Stimulated activated effector memory CD8-positive, alpha-beta T cell treated with anti-CD3 and anti-CD28 coated beads, Interleukin-12 subunit alpha, Interleukin-12 subunit beta, amount 100 ng/mL, for 72 hours (primary cell): ENCODE measurements at places on chromosomes 5 and 9.

DNA sequence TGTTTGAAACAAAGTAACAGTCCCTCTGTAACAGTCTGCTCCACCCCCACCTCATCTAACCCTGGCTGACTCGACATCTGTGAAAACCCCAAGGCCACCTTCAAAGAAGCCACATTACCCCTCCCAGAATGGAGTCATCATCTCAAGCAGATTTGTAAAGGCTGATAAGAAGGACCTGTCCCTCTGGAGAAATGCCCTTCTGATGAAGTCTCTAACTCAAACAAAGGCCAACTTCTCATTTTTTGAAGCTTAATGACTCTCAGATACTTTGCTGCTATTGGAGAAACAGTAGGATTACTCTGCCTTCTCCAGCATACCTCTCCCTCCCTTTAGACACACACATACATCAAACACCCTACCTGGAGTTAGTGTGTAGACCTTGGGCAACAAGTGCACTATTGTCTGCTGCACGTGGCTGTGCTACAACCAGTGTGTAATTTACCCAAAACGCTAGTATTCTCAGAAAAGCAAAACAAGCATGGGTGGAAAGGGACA lies 5.3 kb upstream of the SUSD1 start:
- DNase-seq = no peak

DNA sequence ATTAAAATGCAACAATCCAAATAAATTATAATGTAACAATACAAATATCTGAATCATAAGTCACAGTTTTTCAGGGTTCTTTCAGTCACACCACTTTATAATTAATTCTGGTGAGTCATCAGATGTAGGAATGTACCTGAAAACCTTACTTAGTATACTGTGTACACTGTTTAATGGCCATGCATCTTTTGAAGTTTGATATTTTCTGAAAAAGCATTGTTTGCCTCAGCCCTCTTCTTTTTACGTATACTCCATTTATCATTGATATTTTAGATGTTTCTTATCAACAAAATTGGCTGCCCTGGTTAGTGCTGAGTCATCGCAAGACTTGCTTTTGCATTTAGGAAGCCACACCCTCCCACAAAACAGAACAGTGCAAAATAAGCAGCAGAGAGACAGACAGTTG lies 218.6 kb downstream of the PJA2 start:
- no peak for DNase-seq

DNA sequence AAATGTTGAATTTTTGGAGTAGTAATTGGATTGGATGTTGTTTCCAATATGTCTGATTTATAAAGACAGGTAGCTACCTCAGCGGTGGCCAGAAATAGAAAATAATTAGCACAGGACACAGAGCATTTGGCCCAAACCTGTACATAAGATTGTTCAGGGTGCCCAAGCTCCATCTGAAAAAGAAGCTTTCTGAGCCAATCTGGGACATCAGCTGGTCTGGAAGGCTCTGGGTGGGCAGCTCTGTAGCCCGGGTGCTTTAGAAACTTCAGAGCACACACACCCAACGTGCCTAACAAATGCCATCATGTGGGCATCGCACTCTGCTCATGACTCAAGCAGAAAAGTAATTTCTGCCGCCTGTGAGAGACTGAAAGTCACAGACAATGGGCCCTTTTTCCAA lies 460.7 kb downstream of the ICE1 start:
- DNase-seq = no peak

- DNase-seq = no peak
Measured at GRCh38 chr5:158644301-158644700, 455.4 kb downstream of the EBF1 start.

GRCh38 chr9:93645149-93645889 lies 68.9 kb downstream of the PHF2 start:
- DNase-seq = no peak

GRCh38 chr5:109898269-109899162 lies 208.8 kb downstream of the MAN2A1 start:
- no peak for DNase-seq

- DNase-seq = no peak
Measured at GRCh38 chr9:93857528-93857927, 97.6 kb downstream of the BARX1 start.

- no peak for DNase-seq
Measured at GRCh38 chr5:127216898-127217675, 73.5 kb upstream of the MEGF10 start.

DNA sequence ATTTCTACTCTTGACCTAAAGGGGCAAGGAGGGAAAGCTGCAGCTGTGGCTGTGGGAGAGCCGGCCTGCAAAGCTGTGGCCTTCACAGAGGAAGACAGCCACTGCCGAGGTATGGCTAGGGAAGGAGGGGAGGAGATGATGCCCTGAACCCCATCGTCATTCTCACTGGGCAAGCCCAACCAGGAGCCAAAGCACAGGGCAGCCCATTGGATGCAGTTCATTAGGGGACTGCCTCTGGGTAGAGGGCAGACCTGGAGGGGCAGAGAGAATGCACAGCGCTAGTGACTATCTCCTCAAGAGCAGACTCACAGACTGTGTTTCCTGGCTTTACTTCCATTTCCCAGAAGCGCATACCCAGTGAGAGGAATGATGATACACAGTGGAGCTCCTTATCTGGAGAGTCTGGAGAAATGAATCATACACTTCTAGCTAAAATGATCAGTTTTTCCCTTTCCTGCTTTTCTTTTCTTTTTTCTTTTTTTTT lies 47.2 kb upstream of the TTC23L start:
- no peak for DNase-seq

DNA sequence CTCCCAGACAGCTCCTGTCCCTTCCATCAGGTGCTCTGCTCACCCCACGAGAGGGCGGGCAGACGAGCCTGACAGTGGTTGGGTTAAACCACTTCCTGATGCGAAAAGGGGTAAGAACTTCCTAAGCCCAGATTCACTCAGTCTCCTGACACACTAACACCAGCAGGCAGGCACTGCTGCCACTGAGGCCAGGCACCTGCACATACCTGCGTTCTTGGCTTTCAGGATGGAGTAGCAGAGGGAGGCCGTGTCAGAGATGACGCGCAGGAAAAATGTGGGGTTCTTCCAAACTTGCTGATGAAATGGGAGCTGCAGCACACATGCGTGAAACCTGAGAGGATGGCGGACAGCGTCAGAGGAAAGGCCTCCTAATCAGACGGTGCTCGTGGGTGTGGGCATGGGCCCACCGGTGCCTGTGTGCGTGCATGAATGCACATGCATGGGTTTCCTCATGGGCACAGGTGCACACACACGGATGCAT lies 29.9 kb downstream of the SLC6A18 start:
- DNase-seq = no peak

DNA sequence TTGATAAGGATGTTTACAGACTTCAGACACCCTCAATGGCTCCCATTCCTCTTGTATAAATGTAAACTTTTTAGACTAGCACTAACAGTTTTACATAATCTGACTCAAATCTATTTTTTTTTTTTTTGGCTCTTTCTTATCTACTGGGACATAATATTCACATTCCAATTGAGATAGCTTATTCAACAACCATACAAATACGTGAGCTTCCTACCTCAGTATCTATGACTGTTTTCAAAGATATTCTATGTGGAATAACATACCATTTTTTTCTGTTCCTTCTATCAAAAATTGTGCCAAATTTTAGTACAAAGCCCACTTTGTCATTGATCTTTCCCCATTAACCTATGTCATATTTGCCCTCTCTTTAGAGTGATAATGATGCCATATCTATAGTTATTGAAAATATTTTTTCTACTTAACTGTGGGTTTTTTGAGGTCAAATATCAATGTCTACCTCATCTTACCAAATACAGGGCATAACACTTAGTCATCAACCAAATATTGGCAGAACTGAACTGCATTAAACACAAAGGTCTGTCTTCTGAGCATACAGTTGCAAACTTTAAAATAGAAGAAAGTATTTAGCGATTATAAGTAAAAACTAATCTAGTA lies 482.6 kb downstream of the PTPRD start:
- DNase-seq = no peak

GRCh38 chr5:109027983-109028607 lies 280.4 kb downstream of the FER start:
- DNase-seq = no peak

- DNase-seq = no peak
Measured at GRCh38 chr9:98869866-98870265, 62.4 kb downstream of the GALNT12 start.

- no peak for DNase-seq
Measured at GRCh38 chr5:137561608-137562007, 62.5 kb upstream of the SPOCK1 start.

DNA sequence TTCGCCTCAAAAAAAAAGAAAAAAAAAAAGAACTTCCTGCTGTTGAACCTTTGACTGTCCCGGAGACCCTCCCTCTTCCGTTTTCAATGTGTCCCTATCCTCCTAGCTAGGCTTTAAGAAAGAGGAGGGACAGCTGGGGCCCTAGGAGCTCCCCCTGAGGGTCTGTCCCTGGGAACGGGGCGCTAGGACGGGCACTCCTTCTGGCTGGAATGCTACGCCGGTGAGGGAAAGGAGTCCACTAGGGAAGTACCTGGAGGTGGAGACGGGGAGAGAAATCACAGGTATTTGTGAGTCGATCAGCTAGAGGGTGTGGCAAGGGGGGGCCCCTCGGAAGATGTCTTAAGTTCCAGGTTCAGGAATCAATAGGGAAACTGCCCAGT lies 4.6 kb downstream of the SIT1 start:
- no peak for DNase-seq

DNA sequence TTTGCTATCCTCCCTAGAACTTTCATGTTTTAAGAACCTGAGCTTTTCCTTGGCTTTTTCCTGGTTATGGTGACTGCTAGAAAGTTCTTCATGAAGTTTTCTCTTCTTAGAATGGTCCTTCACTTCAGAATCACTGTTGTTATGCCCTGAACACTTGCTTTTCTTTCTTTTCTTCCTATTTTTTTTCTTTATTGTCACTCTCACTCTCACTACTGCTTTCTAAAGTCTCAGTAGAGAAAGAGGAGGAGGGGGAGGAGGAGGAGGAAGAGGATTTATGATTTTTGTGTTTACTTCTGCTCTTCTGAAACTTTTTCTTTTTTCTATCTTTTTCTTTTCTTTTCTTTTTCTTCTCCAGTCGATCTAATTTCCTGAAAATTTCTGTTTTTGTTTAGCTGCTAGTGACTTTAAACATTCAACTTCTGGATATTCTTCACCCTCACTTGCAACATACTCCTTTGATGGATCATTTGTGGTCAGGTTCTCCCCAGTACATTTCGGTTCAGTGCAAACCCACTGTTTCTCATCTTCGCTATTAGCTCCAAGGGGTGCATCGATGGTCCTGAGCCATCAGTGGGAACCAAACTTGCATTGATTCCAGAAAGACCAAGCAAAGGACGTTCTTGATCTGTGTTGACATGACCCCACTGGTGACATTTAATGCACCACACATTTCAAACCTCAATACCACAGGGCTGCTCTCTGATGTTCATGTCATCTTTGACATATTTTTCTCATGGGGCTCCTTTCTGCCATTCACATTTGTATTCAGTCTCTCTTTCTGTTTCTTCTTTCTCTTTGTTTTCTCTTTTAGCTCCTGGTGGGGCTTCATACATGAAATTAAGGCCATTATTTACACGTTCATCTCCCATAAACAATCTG lies 81.6 kb upstream of the HAND1 start:
- no peak for DNase-seq

DNA sequence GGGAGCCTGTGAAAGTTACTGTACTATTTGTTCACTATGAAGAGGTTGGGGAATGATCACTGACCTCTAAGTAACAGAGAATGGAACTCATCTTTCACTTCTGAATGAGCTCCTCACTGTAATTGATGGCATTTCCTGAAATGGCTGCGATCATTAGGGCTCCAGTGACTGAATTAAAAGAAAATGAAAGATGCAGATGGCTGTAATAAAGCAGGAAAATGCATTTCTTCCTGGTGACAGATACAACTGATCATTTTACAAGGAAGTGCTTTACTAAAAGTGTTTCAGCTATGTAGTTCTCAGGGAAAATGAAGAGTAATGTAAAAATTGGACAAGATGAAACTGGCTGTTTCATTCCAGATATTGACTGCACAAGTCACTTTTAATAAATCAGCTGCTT lies 1200.6 kb upstream of the NUDT12 start:
- no peak for DNase-seq

DNA sequence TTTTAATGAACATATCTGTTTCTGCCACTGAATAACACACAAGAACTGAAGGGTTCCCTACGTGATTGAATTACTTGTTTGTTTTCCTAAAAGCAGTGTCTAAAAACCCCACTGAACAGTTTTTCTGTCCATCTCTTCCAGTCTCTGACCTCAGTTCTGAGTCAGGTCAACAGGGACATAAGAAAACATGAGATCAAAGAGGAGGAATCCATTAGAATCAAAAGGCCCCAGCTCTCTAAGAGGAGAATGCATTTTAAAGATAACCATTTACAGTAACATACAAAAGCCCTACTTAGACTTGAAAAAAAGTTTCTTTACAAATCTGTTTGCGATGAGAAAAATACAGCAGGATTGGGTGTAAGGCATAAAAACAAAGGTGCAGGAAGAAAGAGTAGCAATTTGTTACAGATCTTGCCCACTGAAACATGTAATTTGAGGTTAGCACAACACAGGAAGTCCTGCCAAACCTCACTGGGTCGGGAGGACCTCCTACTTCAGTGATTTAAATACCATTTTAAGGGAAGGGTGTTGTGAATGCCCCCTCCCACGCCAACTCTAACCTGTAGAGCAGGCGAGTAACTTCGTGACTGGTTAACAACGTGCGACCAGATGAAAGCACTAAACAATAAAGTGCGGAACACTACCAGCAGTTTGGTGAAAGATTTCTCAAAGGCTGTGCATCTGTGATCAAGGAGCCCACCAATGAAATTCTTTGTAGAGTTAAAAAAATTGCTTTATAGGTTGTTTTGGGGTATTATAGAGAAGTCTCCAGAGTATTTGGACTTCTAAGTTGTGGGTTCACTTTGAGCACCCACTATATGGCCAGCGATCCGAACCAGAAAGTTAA lies 1.3 kb downstream of the QSOX2 start:
- DNase-seq = peak; percentile 80

DNA sequence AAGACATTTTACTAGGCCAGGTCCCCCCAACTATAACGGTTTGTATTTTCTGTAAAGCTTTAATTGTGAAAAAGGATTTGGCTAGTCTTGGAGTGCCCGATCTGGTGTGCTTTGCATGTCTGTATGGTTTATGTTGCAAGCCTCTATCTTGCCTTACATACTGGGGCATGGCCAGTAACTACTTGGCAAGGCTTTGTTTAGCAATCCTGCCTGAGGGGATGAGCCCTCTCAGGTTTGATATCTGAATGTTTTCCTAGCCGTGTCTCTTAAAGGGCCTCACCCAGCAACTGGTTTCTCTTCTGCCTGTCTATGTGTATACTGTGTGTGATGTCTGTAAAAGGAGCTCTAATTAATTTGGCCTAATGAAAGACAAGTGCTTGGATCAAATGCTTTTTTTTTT lies 61.3 kb upstream of the SPINK5 start:
- DNase-seq = no peak

GRCh38 chr5:179287631-179288030 lies 57.6 kb downstream of the ADAMTS2 start:
- DNase-seq = no peak
